Cardiac muscle cell (in vitro differentiated cells and primary cell): ENCODE measurements at places on chromosomes 2 and 18.

DNA sequence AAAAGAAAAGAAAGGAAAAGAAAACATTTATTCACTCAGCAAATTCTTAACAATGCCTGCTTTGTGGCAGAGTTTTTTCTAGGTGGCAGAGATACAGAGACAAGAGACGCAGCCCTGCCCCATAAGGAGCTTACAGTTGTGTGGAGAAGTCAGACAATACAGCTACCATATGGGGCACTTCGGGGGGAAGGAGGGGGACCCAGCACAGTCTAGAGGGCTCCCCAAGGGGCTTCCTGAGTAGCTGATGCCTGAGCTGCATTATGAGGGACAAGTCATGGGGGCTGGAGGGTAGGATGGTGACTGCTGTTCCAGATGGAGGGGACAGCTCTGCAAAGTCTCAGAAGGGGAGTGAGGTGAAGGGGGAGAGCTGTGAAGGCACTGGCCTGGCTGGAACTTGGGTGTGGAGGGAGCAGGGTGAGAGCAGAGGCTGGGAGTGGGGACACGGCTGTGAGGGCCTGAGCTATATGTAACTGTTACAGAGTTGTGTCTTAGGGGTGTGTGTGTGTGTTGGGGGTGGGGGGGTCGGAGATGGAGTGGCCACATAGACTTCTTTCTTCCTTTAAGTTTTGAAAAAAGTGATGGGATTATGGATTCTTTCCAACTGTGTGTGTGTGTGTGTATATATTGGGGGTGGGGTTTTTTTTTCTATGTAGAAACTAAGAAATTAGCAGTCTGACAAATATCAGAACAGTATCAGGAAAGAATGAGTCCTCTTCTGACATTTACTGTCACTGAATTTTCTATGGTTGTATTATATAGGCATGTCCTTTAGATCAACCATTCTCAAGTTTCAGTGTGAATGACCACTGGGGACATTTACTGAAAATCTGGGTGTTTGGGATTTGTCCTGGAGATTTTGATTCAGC, 66.0 kb upstream of the HAAO start:
- no peak for DNase-seq

DNA sequence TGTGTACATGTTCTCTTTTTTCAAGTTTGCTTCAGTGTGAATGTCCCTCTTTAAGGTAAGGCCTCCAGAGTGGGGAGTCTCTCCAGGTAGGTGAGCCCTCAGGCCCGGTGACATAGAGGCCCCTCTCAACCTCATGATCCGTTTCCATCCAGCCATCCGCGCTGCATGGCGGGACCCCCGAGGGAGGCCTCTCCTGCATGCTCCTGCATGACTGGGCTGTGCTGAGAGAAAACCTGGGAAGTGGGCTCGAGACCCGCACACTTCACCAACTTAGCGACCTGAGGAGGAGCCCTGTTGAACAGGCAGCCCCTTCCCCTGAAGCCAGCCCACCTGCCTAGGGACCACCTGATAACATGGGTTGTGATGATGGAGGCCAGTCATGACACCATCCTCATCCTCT, 131.3 kb upstream of the EPAS1 start:
- no peak for DNase-seq

DNA sequence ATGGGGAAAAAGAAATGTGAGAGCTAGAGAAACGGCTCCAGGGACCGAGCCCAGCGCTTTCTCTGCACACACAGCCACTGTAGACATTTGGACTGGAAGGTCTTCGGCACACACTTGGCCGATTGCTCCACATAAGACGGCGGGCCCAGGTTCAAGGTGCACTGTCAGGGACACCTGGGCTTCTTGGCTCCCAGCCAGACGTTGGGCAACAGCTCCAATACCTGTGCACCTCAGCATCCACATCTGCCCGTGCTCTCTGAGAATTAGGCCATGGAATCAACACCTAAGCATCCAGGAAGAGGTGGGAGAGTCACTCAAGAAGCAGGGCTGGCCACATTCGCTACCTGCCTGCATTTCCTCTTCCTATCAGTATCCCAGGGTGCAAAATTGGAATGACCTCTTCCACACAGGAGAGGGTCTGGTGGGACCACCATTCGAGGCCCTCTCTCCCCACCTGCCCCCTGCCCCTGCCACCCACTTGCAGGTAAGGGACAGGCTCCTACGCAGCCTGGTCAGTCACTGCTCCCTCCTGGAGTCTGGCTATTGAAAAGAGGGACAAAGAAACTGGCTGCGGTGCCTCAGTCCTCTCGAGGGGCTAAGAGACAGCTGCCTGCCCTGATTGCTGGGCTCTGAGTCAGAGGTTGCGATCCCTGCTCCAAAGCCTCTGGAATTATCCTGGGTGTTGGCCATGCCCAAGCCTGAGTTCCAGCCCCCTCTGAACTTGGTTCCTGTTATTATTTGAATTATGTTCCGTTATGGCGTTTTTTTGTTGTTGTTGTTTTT, 40.1 kb upstream of the TAF1B start:
- DNase-seq, result no peak

DNA sequence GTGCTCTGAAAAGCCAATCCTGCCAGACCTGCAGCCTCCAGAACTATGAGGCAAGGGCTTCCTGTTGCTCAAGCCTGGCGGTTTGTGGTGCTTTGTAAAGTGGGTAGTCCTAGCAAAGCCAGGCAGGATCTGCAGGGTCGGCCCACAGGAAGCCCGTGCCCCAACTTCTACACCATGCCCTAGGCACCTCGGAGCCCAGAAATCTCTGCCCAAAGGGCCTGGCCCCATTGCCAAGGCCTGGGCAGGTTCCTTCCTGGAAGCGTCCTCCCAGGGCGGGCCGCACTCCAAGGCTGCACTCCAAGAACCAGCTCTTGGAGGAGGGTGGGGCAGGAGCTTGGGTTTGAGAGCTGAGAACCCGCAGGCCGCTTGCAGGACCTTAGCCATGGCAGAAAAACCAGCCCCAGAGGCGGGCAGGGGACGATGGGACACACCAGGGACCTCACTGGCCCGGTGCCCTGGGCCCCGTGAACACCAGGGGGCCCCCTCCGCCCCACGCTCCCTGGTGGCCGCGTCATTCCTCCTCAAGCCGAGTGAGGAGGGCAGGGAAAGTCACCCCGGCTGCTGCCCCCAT, 37.2 kb upstream of the ID2 start:
- peak; percentile 72 for DNase-seq

DNA sequence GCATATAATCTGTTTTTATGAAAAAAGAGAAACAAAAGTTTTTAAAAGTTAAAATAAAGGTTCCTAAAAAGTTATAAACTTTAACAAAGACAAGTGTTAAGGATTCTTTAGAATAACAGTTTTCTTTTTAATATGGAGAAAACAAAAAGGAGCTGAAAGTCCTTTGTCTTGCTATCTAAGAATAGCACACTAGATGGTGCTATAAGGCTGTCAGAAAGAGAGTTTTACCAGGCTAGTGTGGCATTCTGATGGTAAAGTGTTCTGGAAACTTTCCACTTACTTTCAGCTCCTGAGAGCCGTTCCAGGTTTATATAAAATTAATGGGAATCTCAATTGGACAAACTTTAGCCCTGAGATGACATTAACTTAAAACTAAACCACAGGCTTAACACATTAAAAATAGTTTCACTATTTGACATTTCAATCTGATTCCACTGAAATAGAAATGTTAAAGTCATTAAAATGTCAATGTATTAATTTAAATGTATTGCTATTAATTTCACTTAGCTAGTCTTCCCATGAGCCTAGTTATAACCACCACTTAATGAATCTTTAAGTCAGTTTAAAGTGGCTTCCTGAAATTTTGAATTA, 3.7 kb downstream of the FBXO48 start:
- peak; percentile 76 for DNase-seq

GRCh38 chr2:221571025-221571550, 1.0 kb downstream of the EPHA4 start:
- peak; percentile 29 for DNase-seq

GRCh38 chr2:65397122-65397521, 35.3 kb downstream of the SPRED2 start:
- DNase-seq, result no peak

GRCh38 chr2:55097461-55098410, 47.5 kb upstream of the RTN4 start:
- DNase-seq, result peak; percentile 72

GRCh38 chr18:11308499-11308898, 159.1 kb upstream of the PIEZO2 start:
- no peak for DNase-seq

DNA sequence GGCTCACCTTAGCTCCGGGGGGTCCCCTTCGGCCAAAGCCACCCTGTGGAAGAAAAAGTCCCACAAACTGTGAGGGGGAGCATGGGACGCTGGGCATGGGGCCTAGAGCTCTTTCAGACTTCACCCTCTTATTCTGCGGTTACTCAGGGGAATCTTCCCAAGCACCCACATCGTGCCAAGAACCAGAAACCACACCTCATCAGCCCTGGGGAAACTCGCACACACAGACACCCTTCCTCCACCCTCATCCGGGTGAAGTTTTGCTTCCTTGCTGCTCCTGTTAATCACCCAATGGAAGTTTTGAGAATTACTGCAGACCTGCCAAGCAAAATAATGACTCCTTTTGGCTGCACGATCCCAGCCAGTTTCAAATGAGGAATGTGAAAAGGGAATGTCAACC, 59.1 kb downstream of the COL6A3 start:
- DNase-seq, result no peak

DNA sequence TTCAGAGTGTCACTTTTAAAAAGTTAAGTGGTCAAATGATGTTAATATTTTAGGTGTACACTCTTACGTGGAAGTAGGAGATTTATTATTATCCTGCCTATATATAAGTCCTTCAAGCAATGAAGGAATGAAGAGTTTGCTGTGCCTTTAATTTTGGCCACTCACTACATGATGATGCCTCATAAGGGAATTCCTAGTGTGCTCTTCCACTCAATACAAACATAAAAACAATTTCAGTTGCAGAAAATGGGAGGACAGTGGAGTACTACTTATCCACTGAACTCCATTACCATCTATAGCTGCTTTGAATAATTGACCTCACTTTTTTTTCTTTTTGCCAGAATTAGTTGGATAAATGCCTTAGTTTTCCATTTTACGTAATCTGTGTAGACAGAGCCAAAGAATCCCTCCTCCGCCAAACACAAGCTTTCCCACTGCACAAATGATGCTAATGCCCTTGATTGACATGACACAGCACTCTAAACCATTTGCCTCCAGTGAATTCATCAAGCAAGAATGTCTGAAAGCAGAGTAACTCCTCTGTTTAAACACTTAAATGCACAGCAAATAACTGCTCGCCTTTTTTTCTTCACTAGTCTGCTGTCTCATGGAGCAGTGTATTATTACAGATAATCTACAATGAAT, 751.1 kb upstream of the FANCL start:
- DNase-seq, result no peak

DNA sequence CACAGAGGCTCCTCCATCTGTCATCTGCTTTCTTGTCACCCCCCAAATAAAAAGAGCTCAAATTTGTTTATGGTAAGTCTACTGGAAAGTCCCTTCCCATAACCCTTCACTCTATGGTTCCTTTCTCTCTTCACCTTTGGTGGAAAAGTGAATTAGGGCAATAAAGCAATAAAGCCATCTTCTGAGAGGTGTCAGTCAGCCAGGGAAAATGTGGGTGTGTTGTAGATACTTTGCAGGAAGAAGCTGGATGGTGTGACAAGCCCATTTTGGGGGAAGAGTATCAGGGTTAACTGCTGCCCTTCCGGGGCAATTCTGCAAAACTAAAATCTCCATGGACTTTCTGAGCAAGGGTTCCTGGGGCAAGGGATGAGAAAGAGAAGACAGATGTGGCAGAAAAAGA, 197.9 kb downstream of the SH3BP4 start:
- DNase-seq, result no peak

DNA sequence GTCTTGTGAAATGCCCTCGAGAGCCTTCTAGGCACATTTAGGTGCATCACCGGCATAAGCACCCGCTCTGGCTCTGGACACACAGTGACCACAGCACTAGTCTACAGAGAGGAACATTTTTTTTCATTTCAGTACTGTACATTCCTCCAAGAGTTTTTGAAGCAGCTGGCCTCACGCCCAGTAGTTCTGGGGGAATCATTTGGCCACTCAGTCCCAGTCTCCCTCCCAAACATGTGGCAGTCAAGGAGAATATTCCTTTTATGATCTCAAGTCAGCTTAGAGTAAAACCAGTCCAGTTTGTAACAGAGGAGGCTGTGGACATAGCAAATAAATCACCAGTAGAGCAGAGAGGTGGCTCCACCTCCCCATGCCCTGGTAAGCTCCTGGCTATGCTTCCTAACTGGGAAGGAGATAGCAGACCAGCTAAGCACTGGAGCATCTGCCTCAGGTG, 48.1 kb downstream of the KCNE4 start:
- peak; percentile 89 for DNase-seq

DNA sequence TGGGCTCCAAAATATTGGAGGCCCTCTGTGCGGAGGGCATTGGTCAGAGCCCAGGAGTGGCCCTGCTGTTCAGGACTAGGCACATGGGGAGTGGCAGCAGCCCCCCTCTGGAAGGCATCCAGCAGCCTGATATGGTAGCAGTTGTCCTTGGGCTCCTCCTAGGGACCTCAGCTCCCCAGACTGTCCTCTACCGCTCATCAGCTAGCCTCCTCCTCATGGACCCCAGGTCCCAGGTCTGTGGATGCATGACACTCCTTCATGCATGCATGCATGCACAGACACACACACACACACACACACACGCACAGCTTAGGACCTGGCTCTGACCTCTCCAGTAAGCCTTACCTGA, 15.4 kb upstream of the ATP6V1B1 start:
- no peak for DNase-seq

GRCh38 chr2:96491860-96492497, 13.2 kb downstream of the NEURL3 start:
- DNase-seq, result no peak

DNA sequence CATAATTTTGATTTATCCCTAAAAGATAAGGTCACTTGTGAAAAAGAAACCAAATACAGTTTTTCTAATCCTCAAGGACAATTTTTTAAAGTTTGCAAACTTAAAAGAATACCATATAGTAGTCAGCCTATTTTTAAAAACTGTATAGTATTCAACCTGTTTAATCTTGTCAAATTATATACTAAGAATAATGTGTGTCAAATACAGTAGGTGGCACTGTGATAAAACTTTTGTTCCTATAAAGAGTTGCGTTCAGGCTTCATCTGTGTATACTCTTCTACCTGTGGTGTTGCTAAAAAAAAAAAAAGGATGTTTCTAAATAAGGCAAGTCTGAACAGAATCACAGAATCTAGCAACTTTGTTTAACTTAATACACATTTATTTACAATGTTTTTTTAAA, 68.6 kb downstream of the CCDC138 start:
- DNase-seq, result no peak

DNA sequence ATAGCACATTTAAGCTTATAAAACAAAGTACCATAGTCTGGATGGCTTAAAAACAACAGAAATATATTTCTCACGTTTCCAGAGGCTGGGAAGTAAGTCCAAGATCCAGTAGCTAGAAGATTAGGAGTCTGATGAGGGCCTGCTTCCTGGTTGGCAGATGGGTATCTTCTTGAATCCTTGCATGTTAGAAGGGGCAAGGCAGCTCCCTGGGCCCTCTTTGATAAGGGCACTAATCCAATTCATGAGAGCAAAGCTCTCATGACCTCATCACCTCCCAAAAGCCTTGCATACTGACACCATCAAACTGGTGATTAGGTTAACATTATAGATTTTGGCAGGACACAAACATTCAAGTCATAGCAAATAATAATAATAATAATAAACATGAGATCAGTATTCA, 146.4 kb downstream of the CCDC102B start:
- DNase-seq, result no peak

- DNase-seq, result peak; percentile 0
Observed at GRCh38 chr2:1088192-1088860, 137.7 kb downstream of the SNTG2 start.

GRCh38 chr2:126801473-126801872, 97.2 kb upstream of the TEX51 start:
- no peak for DNase-seq
